ENCODE measurements at places on chromosomes 5 and 9. TPM values are rescaled to one million over a fixed set of nuclear protein-coding genes. Genes with fewer than 3 reads are reported as not detected.

- no peak for DNase-seq
Measured at GRCh38 chr9:78871452-78872331, 574.8 kb downstream of the PSAT1 start.

GRCh38 chr5:156094001-156094400 lies 233.0 kb upstream of the SGCD start:
- DNase-seq, result no peak

DNA sequence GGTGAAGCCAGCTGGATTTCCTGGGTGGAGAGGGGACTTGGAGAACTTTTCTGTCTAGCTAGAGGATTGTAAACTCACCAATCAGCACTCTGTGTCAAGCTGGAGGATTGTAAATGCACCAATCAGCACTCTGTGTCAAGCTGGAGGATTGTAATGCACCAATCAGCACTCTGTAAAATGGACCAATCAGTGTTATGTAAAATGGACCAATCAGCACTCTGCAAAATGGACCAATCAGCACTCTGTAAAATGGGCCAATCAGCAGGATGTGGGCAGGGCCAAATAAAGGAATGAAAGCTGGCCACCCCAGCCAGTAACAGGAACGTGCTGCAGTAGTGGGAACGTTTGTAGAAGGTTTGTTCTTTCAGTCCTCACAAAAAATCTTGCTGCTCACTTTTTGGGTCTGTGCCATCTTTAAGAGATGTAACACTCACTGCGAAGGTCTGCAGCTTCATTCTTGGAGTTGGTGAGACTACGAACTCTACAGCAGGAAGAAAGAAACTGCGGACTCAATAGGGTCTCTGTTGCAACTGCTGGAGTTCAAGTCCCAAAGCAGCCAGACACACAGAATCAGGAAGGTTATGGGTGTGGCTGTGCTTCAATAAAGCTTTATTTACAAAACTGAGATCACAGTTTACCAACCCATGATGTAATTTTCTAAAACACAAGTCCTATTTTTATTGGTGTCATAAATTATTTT lies 145.7 kb upstream of the ERCC6L2 start:
- DNase-seq, result no peak

- DNase-seq, result no peak
Measured at GRCh38 chr5:122153774-122154173, 24.4 kb downstream of the ZNF474 start.

- no peak for DNase-seq
Measured at GRCh38 chr5:176161431-176161830, 76.8 kb upstream of the SIMC1 start.

- no peak for DNase-seq
Measured at GRCh38 chr5:139446956-139447779, 7.8 kb upstream of the DNAJC18 start.

GRCh38 chr5:66230551-66230950 lies 86.5 kb downstream of the SREK1 start:
- DNase-seq, result no peak

- DNase-seq, result no peak
Measured at GRCh38 chr5:181149355-181149754, 2.0 kb downstream of the OR2V2 start.

OR1L1 gene
- not detected for total RNA-seq

CCDC183 gene
- total RNA-seq, result 3.0 TPM

TAS2R1 gene
- not detected for total RNA-seq

Measured in HepG2 (cell line).